ENCODE measurements at places on chromosomes 12 and 14.

- no peak for DNase-seq
Observed at GRCh38 chr12:118330421-118331018, 42.2 kb downstream of the TAOK3 start.

GRCh38 chr12:92951006-92951405, 21.9 kb upstream of the EEA1 start:
- no peak for DNase-seq

DNA sequence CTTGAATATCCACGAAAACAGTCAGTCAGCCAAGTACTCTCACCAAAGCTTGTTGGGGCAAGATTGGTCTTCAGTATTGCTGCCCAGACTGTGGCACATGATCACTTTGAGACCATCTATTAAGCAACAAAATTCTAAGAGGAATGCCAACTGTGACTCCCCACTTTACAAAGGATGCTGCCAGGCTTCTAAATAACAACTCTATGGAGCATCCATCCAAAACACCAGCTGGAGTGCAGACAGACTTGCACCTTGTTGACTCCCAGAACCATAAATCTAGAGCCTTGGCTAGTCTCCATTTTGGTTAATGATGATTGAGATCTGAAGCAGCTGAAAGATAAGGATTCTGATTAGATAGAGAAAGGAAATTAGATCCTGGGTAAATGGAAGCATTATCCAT, 132.8 kb downstream of the DIO2 start:
- no peak for DNase-seq

DNA sequence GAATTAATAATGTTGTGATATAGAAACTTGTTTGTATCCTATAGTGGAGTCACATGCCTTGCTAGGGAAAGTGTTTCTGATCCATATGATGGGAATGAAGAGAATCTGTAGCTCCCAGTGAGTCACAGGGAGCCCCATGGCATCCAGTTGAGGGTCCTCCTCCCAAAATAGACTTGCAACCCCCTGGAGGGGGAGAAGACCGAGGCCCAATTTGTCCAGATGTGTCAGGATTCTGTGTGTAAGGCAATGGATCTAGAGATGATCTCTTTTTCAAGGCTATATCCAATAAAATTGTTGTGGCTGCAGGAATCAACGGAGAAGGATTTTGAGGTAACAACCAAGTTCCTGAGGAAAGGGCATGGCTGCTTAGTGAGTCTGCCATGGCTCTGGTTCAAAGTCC, 121.8 kb downstream of the BCL11B start:
- DNase-seq = no peak

GRCh38 chr14:65038966-65039365, 52.3 kb downstream of the FNTB start:
- no peak for DNase-seq

Measured in activated CD4-positive, CD25-positive, alpha-beta regulatory T cell treated with anti-CD3 and anti-CD28 coated beads, Interleukin-2, amount 50 U/mL, for 16 hours (primary cell).